ENCODE measurements at places on chromosomes 4 and X.
A peak's percentile ranks its signal among the peaks of the same experiment; 100 is the strongest.

DNA sequence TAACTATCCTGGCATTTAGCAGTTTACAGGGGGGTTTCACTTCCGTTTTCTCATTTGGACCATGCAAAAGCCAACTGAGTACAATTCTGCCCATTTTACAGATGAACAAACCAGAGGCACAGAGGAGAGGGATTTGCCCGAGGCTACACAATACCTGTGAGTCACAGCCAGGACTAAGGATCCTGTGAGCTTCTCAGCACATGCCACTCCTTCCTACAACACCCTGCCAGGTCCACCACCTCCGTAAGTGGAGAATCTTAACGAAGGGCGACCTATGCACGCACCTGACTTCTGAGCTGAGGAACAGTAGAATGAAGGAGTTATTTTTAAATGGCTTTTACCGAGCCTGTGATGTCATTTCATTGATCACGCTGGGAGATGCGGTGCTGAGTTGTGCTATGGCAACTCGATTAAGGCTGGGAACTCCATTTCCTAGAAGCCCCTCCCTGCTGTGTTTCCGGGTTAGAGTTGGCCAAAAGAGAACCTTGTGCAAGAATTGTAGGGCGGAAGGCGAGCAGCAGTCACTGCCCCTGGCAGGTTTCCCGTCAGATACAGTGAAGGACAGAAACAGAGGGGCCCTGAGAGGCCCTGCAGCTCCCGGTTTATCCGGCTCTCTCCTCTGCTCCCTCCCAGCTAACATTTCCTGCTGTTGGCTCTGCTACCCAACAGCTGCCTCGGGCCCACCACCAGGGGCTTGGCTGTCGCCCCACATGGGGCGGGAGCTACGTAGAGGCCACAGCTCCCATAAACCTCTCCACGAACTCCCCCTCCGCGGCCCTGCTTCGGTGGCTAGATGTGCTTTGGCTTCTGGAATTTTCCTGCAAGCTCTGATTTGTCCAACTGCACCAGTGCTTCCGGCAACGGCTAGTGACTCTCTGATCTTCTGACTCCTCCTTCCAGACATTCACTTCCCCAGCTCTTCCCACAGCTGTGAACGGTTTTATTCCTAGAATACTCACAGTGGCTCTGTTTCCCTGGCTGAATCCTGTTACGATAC lies 75.1 kb upstream of the USP9X start:
- peak; percentile 40 for DNase-seq

- DNase-seq, result no peak
Measured at GRCh38 chr4:6926081-6926480, 16.5 kb downstream of the TBC1D14 start.

DNA sequence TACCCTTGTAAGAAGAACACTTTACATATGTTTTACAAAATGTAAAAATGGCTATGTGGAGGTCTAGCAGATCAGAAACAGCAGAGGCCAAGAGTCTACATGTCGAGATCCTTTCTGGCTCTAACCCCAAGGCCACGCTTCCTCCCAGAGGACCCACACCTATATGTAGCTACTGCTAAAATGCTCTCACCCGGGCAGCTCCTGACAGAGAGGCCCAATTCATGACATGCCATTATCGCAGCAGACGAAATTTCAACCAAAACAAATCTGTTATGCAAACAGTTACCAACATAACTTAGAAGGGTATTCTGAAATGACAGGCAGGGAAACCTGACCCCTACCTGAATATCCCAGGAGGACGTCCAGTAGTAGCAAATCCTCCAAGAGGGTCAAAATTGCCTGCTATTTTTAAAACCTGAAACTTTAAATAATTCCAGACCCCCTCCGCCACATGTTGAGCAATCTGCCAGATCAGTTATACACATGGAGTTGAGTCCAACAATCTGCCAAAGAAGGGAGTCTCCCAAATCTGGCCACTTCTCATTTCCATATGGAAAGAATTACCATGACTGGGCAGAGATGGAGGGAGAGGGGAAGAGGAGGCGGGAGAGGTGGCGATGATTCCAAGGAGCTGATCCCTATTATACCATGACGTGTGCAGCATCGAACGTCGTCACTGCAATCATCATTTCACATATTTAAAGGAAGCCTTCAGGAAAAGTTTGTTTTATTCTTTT lies 192.9 kb upstream of the TBL1X start:
- no peak for DNase-seq

GRCh38 chrX:47146936-47147859 lies 2.2 kb downstream of the RBM10 start:
- no peak for DNase-seq

DNA sequence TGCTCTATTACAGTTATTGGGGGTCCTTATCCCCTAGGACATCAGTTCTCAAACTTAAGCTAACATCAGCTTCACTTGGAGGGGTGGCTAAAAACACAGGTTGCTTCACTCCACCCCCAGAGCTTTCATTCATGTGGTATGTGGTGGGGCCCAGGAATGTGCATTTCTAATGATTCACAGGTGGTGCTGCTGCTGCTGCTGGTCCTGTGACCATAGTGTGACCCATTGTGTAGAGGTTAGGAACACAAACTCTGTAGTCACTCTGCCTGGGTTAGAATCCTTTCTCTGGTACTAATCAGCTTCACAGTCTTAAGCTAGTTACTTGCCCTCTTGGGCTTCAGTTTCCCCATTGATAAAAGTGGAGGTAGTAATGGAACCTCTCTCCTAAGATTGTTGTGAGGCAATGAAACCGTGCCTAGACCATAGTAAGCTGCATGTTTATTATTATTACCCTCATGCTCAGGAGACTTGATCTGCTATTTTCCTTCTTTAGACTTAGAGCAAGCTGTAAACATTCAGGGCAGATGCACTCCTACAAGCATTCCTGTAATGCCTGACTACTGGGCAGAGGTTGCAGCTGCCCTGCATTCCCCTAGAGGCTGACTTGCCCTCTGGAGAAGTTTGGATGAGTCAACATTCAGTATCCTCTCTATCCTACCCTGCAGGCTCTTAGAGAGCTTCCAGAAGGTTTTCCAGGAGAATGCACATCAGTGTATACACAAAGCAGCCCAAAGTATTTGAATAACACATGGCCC lies 94.1 kb upstream of the ACSL4 start:
- no peak for DNase-seq

GRCh38 chrX:150692831-150693724 lies at the start of gene MTMR1:
Gene MTMR1 (plus strand): TSS chrX:150693396. CDS start chrX:150693531, 135 bp downstream.
- peak; percentile 59 for DNase-seq

GRCh38 chr4:186068581-186069348 lies at the start of gene TLR3:
Gene TLR3 (plus strand): TSS chr4:186069156. CDS start chr4:186076620, 7,464 bp downstream.
- no peak for DNase-seq

DNA sequence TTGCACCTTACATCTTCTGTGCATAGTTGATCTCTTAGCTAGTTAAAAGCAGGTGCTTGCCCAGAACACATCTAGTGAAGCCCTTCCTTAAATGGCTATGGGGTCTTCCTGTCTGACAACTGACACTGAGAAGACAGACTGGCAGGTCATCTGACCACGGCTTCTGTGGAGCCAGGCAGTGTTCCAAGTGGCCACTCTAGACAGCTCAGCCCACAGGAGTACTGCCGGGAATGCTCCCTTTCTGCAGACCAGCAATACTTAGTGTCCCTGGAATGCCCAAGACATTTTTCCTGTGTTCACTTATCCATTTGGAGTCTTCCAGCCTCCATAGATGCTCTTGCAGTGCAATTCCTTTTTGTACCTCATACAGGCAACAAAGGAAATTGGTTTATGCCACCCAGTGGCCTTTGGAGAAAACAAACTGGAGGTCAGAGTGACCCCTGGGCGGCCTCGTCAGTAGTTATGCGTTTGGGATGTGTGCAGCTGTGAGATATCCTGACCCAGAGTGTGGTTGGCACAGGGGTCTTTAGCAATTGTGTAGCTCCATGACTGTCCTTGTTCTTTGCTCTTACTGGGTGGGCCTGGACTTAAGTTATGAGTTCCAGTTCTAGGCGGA lies 335.5 kb downstream of the ARHGAP10 start:
- DNase-seq, result no peak

DNA sequence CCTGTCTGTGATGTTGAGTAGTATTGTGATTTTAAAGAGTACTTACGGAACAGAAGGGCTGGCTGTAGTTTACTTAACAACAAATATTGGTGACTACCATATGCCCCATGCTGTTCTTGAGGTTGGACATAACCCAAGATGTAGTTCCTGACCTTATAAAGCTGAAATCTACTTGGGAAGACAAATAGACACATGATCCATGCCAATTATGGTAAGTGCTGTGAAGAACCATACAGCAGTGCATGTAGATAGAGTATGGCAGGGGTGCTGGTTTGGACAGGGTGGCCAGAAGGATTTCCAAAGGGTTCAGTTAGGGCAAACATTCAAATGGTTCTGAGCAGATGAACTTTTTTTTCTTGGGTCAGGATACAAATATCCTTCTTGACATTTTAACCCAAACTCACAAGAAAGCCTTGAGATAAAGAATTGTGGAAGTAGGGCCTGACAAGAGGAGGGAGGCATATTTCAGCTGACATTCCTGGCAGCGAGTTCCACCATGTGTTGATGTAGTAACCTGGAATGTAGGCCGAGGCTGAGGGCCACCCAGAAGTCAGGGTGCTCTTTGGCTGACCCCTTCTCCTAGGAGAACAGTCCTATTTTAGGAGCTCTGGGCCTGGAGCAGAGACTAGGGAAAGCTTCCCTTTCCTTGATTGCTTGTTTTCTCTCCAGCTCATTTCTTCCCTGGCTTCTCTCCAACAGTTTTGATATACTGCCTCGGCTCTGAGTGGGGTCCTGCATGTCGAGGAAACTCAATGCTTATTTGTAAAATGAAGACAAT lies 74.2 kb downstream of the FREM3 start:
- DNase-seq, result no peak

GRCh38 chrX:13226214-13226613 lies 93.6 kb downstream of the ATXN3L start:
- DNase-seq, result no peak

DNA sequence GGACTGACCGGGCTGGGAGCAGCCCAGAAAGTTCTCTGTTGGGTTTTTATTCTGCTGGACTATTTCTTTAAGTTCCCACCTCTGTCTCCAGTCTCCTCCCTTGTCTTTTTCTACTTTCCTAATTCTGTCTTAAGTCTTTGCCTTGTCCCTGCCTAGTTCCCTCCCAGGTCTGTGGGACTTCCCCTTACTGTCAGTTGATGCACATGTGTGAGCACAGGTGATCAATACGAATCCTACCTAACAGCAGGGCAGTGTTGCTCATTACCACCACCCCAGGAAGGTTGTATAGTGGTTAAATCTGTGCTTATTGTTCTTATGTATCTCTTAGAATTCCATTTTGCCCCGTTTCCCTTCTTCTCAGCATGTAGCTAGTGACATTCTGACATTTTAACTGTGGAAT lies 62.1 kb downstream of the GALNTL6 start:
- DNase-seq, result no peak

- DNase-seq, result no peak
Measured at GRCh38 chr4:36207367-36207766, 36.9 kb downstream of the ARAP2 start.

DNA sequence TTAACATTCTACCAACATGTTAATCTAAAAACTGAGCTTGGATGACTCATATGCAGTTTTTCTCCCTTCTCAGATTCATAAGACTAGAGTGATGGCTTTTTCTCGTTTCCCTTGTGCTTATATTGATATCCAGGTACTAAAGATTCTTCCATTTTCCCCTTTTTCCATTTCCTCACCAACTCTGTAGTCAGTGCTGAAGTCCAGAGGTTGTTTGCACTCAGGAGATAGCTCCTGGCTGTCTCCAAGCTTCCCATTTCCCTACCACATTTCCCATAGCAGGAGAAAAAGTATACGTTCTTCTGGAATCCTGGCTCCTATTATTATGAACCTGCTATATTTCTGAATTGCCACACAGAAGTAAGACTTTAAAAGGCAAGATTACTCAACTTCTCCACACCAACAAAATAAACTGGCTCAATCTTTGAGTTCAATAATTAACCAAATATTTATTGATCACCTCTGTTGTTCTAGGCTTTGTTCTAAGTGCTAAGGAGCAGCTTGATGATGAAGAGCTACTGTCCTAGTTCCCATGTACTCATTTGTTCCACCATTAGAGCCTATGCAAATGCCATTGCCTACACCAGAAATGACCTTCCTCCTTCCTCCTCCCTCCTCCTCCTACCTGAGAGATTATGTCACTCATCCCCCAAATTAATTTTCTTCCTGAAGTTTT lies 454.4 kb upstream of the RPS6KA3 start:
- DNase-seq, result no peak

- no peak for DNase-seq
Measured at GRCh38 chr4:955931-956381, 17.4 kb downstream of the DGKQ start.

- no peak for DNase-seq
Measured at GRCh38 chr4:173311368-173311767, 22.8 kb downstream of the HMGB2 start.

DNA sequence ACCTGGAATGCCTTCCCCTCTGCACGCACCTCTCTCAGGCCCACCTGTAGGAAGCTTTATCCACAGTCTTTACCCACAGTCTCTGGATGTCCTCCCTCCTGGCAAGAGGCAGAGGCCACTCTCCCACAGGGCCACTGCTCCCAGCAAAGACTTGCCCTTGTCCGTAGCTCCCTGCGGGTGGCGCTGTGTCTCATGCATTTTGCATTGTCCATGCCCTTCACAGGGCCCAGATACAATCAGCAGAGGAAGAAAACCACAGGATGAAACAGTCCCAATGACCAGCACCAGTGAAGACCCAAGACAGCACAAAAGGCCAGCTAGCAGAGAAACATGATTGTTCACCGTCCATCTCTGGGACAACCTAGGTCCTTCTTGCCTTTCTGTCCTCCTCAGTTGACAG lies 2.1 kb upstream of the NSG1 start:
- DNase-seq, result peak; percentile 51

DNA sequence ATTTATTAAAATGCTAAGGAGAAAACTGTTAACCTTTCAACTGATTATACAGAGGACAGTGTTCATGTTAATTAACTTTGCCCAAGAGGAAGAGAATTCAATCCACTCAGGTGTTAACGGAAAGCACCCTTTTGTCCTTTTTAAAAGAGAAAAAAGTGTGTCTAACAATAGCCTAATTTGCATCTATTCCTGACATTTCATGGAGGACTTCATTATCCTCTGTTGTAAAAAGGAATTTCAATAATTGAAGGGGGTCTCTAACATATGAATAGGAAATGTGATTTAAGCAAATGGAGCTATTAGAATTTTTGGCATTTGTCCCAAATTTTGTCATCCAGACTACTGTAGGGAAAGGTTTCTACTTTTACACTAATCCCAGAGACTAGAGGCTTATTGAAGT lies 44.6 kb upstream of the GC start:
- no peak for DNase-seq

DNA sequence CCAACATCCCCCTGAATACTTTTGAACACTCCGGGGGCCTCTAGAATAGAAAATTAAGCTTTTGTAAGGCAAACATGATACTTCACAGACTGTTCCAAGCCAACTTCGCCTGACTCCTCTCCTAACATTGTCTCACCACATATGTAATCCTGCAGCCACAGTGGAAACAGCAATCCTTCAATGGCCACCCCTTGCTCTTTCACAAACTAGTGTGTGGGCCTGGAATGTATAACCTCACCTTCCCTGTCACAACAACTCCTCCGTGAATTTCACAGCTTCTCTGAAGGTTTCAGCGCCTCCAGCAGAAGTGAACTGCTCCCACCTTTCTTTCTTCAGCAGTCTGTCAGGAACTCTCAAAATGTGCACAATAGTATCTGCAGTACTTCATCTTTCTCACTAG lies 185.1 kb downstream of the ADGRL3 start:
- no peak for DNase-seq
